ENCODE measurements at places on chromosomes 4 and X. TPM values are rescaled to one million over a fixed set of nuclear protein-coding genes. Genes with fewer than 3 reads are reported as not detected.
A peak's percentile ranks its signal among the peaks of the same experiment; 100 is the strongest.

The FAM241A gene
- total RNA-seq, result not detected

The MID1IP1 gene
- total RNA-seq, result 16.7 TPM

The TMPRSS11D gene
- total RNA-seq, result not detected

The HMGN5 gene
- 2.2 TPM for total RNA-seq

The SSX2B gene
- total RNA-seq, result not detected

DNA sequence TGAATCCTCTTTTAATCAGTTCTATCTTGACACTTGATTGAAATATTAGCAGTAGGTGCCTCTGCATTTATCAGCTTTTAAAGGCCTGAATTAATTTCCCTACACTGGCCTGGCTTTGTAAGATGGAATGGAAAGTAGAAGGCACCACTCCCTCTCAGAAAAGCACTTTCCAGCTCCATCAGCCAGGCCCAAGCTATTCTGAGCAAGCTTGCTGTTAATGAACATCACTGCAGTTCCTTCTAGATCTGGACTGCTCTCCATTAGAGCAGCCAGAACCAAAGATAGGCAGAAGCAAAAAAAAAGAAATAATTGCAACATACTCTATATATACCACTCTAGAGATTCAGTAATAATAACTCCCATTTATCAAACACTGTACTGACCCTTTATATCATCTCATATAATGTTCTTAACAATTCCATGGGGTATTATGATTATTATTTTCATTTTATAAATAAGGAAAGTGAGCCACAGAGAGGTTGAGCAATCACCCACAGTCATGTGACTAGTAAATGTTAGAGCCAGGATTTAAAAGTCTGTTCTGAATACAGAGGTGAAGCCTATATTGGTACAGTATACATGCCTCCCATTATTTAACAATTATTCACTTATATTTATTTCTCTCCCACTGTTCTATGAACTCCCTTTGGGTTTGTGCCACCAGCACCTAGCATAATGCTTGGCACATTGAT, 39.4 kb upstream of the GPC3 start:
- H3K36me3 ChIP-seq, result no peaks in the 10 kb centered on the region
- DNase-seq, result no peak
- no peak overlapping the region for H3K27ac ChIP-seq
- H3K4me3 ChIP-seq, result no peak overlapping the region

DNA sequence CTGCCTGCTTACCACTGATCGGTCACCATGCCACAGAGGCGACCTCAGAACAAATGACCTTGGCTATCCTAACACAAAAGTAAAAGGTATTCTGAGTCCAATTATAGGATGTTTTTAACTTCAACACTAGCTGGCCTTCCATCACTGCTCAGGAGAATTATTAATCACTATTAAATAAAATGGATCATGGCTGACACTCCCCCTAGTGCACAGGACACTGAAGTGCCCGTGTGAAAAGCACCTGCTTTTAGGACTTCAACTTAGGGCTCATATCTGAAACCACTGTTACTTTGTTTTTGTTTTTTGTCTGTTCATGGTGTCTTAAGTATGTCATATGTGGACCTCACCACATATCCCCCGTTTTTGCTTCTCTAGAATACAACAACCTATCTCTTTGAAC, 33.9 kb downstream of the STX18 start:
- H3K27me3 ChIP-seq, result no peaks in the 10 kb centered on the region
- peaks cover 26% of the 10 kb centered on the region for H3K4me1 ChIP-seq
- no peaks in the 10 kb centered on the region for H3K36me3 ChIP-seq
- H3K27ac ChIP-seq, result no peak overlapping the region
- no peak for DNase-seq

DNA sequence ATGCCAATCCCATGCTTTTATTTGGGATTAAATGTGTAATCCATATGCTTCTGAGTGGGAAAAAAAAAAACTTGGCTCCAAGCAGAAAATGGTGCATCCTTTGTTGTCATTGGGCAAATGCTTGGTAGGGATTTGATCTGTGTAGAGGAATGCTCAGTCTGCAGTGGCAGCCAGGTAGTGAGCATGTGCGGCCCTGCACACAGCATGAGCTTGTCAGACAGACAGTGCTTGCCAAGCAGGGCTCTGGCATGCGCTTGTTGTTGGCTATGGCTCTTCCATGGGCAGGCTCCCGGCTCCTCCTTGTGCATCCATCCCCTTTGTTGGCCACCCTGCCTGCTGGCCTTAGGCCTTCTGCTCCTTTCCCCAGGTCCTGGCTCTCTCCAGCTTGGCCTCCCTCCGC, 130.3 kb downstream of the GPR143 start:
- no peaks in the 10 kb centered on the region for H3K36me3 ChIP-seq
- DNase-seq, result no peak
- H3K4me3 ChIP-seq, result no peak overlapping the region
- peak overlapping the region; percentile 71 for H3K27ac ChIP-seq

- H3K4me3 ChIP-seq, result no peak overlapping the region
- no peaks in the 10 kb centered on the region for H3K36me3 ChIP-seq
- peak; percentile 50 for DNase-seq
- no peaks in the 10 kb centered on the region for H3K27me3 ChIP-seq
- H3K27ac ChIP-seq, result no peak overlapping the region
- no peaks in the 10 kb centered on the region for H3K4me1 ChIP-seq
These were observed 92.2 kb upstream of the SPRY1 start for GRCh38 chr4:123304151-123304964.

DNA sequence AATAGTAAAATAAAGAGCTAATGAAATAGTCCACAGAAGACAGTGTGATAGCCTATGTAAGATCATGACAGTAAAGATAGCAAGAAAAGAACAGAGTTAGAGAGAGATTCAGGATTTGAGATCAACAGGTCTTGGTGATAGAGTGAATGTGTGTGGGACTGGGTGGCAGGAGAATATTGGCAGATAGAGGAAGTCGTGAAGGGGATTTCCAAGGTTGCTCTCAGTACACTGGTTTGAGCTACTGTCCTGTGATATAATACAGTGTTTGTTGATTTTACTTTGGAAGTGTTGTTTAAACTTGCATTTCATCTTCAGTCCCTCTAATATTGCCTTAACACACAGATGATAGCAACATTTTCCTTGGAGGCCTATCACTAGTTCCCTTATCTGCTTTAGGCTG, 44.1 kb downstream of the DTHD1 start:
- DNase-seq, result peak; percentile 27
- H3K4me1 ChIP-seq, result no peaks in the 10 kb centered on the region
- H3K36me3 ChIP-seq, result no peaks in the 10 kb centered on the region
- no peak overlapping the region for H3K27ac ChIP-seq

The SSX2 gene
- total RNA-seq, result not detected

The RIBC1 gene
- not detected for total RNA-seq

The GYPE gene
- total RNA-seq, result not detected

DNA sequence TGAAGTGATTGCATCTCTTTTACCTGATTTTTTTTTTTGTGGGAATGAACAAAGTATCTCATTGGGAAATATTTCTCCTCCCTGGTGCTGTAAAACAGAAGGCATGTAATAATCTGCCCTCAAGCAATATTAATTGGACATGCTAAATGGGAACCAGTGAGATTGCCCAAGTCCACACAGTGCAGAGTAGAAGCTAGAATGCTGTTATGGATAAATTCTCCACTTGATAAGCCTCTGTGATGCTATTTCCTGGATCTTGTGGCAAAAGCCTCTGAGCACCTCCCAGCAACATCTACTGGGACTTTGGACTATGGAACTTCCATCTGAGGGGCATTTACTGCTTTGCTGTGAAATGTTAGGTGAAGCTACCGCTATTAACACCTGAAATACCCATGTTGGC, 46.9 kb upstream of the YTHDC1 start:
- H3K27me3 ChIP-seq, result no peaks in the 10 kb centered on the region
- H3K36me3 ChIP-seq, result no peaks in the 10 kb centered on the region
- H3K4me3 ChIP-seq, result no peak overlapping the region
- no peak overlapping the region for H3K27ac ChIP-seq
- no peaks in the 10 kb centered on the region for H3K4me1 ChIP-seq
- DNase-seq, result no peak

DNA sequence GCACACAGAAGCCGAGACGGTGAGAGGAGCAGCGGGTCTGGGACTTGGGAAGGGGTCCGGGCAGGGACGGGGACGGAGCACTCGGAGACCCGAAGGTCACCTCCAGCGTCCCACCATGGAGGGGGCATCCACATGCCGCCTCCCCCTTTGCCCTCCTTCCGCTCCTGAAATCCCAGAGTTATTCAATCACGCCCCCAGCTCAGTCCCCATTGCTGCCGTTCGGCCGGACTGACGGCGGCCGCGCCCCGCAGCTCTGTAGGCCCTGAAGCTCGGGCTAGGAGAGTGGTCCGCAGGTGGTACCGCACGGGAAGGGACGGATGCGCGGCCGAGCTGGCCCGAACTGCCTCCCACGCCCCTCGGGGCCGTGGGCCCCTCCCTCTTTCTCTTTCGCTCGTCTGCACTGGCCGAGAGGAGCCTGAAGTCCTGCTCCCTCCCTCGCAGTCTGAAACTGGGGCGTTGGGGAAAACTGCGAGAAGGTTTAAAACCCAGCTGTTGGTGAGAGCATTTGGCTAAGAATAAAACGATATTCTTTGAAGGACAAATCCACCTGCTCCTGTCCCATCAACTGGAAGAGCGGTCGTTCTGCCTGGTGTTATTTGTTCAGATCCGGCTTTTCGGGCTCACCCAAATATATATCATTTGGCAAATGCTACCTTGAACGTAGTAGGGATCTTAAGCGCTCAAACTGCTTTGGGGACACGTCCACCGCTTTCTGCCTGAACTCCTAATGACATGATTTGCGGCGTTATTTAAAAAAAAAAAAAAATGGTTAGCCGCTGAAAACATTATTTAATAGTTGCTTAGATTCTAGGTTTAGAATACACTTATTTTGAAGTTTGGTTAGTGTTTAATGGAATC, 719 bp downstream of the USO1 start:
- H3K36me3 ChIP-seq, result no peaks in the 10 kb centered on the region
- no peaks in the 10 kb centered on the region for H3K27me3 ChIP-seq
- H3K4me3 ChIP-seq, result peak overlapping the region; percentile 87
- peak; percentile 74 for DNase-seq
- H3K4me1 ChIP-seq, result peaks cover 21% of the 10 kb centered on the region

The MRFAP1L1 gene
- 41.7 TPM for total RNA-seq

The RASGEF1B gene
- 9.6 TPM for total RNA-seq

The CYBB gene
- 3.1 TPM for total RNA-seq

The DCAF4L1 gene
- not detected for total RNA-seq

GRCh38 chr4:6603128-6603527, 28.1 kb downstream of the MAN2B2 start:
- no peak overlapping the region for H3K27ac ChIP-seq
- no peaks in the 10 kb centered on the region for H3K4me1 ChIP-seq
- peaks cover 96% of the 10 kb centered on the region for H3K36me3 ChIP-seq
- H3K4me3 ChIP-seq, result no peak overlapping the region

- peaks cover 12% of the 10 kb centered on the region for H3K27me3 ChIP-seq
- H3K4me3 ChIP-seq, result no peak overlapping the region
- DNase-seq, result no peak
These were observed 2.6 kb downstream of the GPRIN3 start for GRCh38 chr4:89305028-89305427.

DNA sequence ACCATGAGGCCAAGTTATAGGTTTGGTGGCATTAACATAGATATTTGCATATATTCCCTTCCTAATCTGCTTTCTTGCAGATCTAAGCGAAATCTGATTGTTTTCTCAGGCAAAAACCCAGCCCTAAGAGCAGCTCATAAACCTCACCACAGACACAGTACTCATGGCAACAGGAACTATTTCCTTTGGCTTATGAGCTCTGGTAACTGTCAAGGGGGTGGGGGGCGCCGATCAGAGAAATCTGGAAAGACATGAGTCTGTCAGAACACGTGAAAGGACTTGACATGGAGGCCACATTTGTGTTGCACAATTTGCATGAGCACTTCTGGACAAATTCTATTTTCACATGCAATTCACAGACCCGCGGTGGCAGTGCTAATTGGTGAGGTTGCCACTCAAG, 83.7 kb downstream of the MGST2 start:
- H3K36me3 ChIP-seq, result no peaks in the 10 kb centered on the region
- DNase-seq, result no peak
- no peak overlapping the region for H3K27ac ChIP-seq
- H3K4me3 ChIP-seq, result no peak overlapping the region

- DNase-seq, result no peak
- H3K4me3 ChIP-seq, result no peak overlapping the region
- no peaks in the 10 kb centered on the region for H3K4me1 ChIP-seq
- no peaks in the 10 kb centered on the region for H3K27me3 ChIP-seq
These were observed 24.8 kb downstream of the HHIP start for GRCh38 chr4:144670776-144671175.

GRCh38 chr4:71554025-71554424, 215.2 kb downstream of the SLC4A4 start:
- no peaks in the 10 kb centered on the region for H3K36me3 ChIP-seq
- H3K4me3 ChIP-seq, result no peak overlapping the region
- no peaks in the 10 kb centered on the region for H3K27me3 ChIP-seq
- no peak overlapping the region for H3K27ac ChIP-seq
- no peak for DNase-seq

The FGA gene
- 43.7 TPM for total RNA-seq

- H3K36me3 ChIP-seq, result no peaks in the 10 kb centered on the region
- no peaks in the 10 kb centered on the region for H3K4me1 ChIP-seq
- H3K4me3 ChIP-seq, result no peak overlapping the region
- no peak for DNase-seq
- no peaks in the 10 kb centered on the region for H3K27me3 ChIP-seq
These were observed 61.2 kb downstream of the CDS1 start for GRCh38 chr4:84644087-84644486.

- H3K4me3 ChIP-seq, result no peak overlapping the region
- peaks cover 4% of the 10 kb centered on the region for H3K4me1 ChIP-seq
- H3K36me3 ChIP-seq, result no peaks in the 10 kb centered on the region
- no peak for DNase-seq
- peaks cover 77% of the 10 kb centered on the region for H3K27me3 ChIP-seq
These were observed 5.9 kb downstream of the ATOH1 start for GRCh38 chr4:93834249-93835066.

GRCh38 chrX:153507484-153508178, 9.8 kb upstream of the ATP2B3 start:
- H3K27ac ChIP-seq, result no peak overlapping the region
- peaks cover 14% of the 10 kb centered on the region for H3K27me3 ChIP-seq
- no peaks in the 10 kb centered on the region for H3K4me1 ChIP-seq

The ZMAT1 gene
- total RNA-seq, result 9.8 TPM

DNA sequence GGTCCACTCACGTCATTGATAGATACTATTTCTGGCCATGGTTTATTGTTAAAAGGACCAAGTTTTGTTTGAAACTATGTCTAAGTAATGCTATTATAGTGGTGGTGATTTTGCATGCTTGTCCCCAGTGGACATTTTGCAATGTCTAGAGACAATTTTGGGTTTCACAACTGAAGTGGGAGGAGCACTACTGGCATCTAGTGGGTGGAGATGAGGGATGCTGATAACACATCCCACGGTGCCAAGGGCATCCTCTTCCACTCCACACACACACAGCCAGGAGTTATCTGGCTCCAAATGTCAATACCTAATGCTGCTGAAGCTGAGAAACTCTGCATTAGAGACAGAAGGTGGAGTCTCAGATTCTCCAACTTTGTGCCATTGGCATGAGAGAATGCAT, 131.2 kb downstream of the FRMPD4 start:
- no peaks in the 10 kb centered on the region for H3K27me3 ChIP-seq
- H3K4me3 ChIP-seq, result no peak overlapping the region
- no peak overlapping the region for H3K27ac ChIP-seq
- H3K36me3 ChIP-seq, result no peaks in the 10 kb centered on the region
- H3K4me1 ChIP-seq, result no peaks in the 10 kb centered on the region
- no peak for DNase-seq
